ENCODE measurements at places on chromosomes 11 and 22.

- DNase-seq, result no peak
Observed at GRCh38 chr22:32725369-32725988, 76.0 kb upstream of the TIMP3 start.

- DNase-seq, result no peak
Observed at GRCh38 chr22:46068593-46069491, 81.5 kb upstream of the PPARA start.

- DNase-seq, result no peak
Observed at GRCh38 chr11:116829525-116830183, at the start of gene APOC3. APOC3 (plus strand) TSS chr11:116829907; CDS start chr11:116830583, 676 bp downstream.

GRCh38 chr22:44938886-44939285 lies 70.9 kb downstream of the PHF21B start:
- DNase-seq, result no peak

DNA sequence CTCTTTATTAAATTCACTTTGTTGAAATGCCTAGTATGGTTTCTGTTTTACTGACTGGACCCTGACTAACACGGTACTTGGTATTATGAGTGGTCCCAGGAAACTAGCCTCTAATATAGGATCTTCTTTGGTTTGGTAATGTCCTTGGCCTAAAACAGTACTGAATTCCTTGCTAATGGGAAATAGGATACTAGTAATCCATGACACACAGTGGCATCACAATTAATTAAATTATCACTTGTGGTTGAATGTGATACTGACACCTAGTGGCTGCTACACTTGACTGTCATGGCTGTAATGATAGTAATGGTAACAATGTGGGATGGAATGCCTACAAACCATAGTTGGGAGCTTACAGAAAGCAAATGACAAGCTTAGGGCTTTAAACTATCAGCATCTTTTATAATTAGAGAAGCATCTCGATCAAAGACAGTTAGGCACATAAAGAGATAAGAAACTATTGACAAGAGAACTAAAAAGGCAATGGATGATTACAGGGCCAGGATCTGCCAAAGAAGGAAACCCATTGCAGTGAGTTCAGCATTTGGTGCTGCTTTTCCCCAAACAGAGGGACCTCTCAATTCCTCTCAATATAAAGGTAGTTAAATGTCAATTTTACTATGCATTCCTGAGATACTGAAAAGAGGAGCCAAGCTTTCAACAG lies 8.6 kb downstream of the DNHD1 start:
- no peak for DNase-seq

GRCh38 chr22:21100149-21101032 lies 54.6 kb downstream of the LRRC74B start:
- DNase-seq, result no peak

DNA sequence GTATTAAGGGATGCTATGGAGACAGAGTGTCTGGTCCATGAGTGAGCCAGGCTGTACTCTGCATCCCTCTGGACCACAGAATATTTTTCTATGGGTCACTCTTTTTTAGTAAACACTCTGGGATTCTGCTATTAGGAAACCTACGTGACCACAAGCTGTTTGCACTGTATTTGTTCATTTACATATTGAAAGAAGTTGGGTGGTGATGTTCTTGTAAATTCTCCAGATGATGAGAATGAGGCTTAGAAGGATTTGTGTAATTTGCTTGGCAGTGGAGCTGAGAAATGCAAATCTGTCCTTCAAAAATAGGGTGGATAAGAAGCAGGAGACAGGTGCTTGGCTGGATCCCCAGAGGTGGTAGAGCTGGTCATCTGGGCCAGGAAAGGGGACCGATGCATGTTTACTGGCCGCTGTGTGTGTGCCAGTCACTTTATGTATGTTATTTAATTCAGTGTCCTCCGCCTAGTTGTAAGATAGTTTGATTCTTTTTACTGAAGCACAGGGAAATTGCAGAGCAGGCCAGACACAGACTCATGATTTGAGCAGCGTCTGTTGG lies 63.7 kb upstream of the HEPHL1 start:
- DNase-seq, result no peak

GRCh38 chr11:20008190-20008870 lies 151.9 kb downstream of the DBX1 start:
- DNase-seq, result no peak

DNA sequence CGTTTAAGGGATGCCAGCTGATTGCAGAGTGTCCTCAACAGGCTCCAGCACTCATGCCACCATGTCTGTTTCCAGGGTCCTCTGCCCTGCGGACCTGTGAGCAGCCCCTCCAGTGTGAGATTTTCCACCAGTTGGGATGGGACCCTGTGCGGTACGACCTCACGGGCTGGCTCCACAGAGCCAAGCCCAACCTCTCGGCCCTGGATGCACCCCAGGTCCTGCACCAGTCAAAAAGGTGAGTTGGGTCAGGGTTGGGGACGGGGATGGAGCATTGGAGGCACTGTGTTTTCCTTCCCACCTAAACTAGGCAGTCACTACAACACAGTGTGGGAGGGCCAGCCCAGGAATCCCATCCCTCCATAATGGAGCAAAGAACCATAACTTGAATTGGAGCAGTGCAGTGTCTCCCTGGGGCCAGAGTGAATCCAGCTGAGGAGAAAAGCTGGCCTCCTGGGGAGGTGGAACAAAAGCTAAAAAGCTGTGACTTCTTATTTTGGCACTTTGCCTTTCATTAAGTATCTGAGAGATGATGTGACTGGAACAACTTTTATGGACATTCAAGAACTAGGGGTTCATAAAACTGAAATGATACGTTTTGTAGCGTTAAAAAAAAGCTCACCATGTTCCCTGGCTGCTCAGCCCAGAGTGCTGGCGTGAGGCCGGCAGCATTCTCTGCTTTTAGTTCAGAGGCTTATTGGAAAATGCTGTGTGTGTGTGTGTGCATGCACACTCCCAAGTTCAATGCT lies 101.8 kb downstream of the MYO18B start:
- no peak for DNase-seq
